ENCODE measurements at places on chromosomes 3 and 15.

- no peak for DNase-seq
Measured at GRCh38 chr3:157113832-157114505, 46.0 kb downstream of the CCNL1 start.

- no peak for DNase-seq
Measured at GRCh38 chr3:18247139-18247695, 177.9 kb downstream of the SATB1 start.

- DNase-seq = no peak
Measured at GRCh38 chr3:52889901-52890300, 7.4 kb downstream of the STIMATE start.

- DNase-seq = no peak
Measured at GRCh38 chr3:141904203-141904602, 27.8 kb downstream of the ATP1B3 start.

DNA sequence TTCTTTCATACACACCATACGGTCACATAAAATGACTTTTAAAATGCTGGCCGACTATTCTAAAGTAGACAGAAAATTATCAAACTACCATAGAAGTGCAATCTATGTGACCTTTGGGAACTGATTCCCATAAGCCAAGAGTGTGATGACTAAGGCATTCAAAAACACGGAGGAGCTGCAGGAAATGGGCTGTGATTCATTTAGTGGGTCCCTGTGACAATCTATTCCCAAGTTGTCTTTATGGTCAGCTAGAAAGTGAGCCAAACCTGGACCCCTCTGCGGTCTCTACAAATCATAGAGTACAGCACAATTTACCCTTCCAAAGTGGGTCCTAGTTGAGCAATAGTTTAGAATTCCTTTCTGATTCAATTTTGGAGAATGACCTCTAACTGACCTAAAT, 251.5 kb upstream of the CBLB start:
- no peak for DNase-seq

GRCh38 chr15:73969151-73969759, 22.8 kb downstream of the STOML1 start:
- DNase-seq = no peak

GRCh38 chr3:194836661-194837060, 151.0 kb downstream of the FAM43A start:
- DNase-seq = no peak

GRCh38 chr3:186141790-186142189, 32.9 kb upstream of the ETV5 start:
- no peak for DNase-seq
